Fibroblast of the aortic adventitia (primary cell): ENCODE measurements at places on chromosomes 5 and 9. TPM values are rescaled to one million over a fixed set of nuclear protein-coding genes. Genes with fewer than 3 reads are reported as not detected.

The SNCB gene
- not detected in 2 replicates for total RNA-seq

The PKD2L2 gene
- not detected in 2 replicates for total RNA-seq

The DIPK1B gene
- 0.45 and 0.98 TPM in 2 replicates for total RNA-seq

The GRXCR2 gene
- total RNA-seq: 0.09 TPM in 1 of 2 replicates, not detected in the other

The TMEM252 gene
- total RNA-seq: not detected in 2 replicates

The GPRIN1 gene
- 1.7 and 7.1 TPM in 2 replicates for total RNA-seq

The N4BP3 gene
- total RNA-seq: 0.18 and 0.65 TPM in 2 replicates

The FGF10 gene
- 0.16 and 1.2 TPM in 2 replicates for total RNA-seq

The SLC25A2 gene
- 0.72 TPM in 1 of 2 replicates, not detected in the other for total RNA-seq

The IL3 gene
- not detected in 2 replicates for total RNA-seq

The SLC31A2 gene
- total RNA-seq: 7.0 and 8.0 TPM in 2 replicates

The GRAMD2B gene
- total RNA-seq: 13.5 and 23.5 TPM in 2 replicates

The HINT1 gene
- total RNA-seq: 132 and 152 TPM in 2 replicates

The LRRTM2 gene
- 0.33 and 3.6 TPM in 2 replicates for total RNA-seq

The PCDHA1 gene
- 0.09 TPM in 1 of 2 replicates, not detected in the other for total RNA-seq

The NUTM2G gene
- not detected in 2 replicates for total RNA-seq

The TMEM174 gene
- not detected in 2 replicates for total RNA-seq

The KCNV2 gene
- not detected in 2 replicates for total RNA-seq

The GMCL2 gene
- not detected in 2 replicates for total RNA-seq

The GABBR2 gene
- 0.16 and 0.27 TPM in 2 replicates for total RNA-seq
